Activated CD8-positive, alpha-beta memory T cell treated with anti-CD3 and anti-CD28 coated beads, Interleukin-2, amount 10 ng/mL, durations not matched to agents 7 days and 5 days (primary cell): ENCODE measurements at places on chromosomes 11 and 22. TPM values are rescaled to one million over a fixed set of nuclear protein-coding genes. Genes with fewer than 3 reads are reported as not detected.
A peak's percentile ranks its signal among the peaks of the same experiment; 100 is the strongest.

TTC28 gene
- 1.2 TPM for total RNA-seq

- no peak for DNase-seq
Observed at GRCh38 chr11:25449091-25449490, 882.8 kb upstream of the ANO3 start.

- peak; percentile 75 for DNase-seq
Observed at GRCh38 chr11:1844221-1845094, 5.7 kb downstream of the TNNI2 start.

- DNase-seq: no peak
Observed at GRCh38 chr22:39290724-39291161, 28.7 kb downstream of the RPL3 start.

DNA sequence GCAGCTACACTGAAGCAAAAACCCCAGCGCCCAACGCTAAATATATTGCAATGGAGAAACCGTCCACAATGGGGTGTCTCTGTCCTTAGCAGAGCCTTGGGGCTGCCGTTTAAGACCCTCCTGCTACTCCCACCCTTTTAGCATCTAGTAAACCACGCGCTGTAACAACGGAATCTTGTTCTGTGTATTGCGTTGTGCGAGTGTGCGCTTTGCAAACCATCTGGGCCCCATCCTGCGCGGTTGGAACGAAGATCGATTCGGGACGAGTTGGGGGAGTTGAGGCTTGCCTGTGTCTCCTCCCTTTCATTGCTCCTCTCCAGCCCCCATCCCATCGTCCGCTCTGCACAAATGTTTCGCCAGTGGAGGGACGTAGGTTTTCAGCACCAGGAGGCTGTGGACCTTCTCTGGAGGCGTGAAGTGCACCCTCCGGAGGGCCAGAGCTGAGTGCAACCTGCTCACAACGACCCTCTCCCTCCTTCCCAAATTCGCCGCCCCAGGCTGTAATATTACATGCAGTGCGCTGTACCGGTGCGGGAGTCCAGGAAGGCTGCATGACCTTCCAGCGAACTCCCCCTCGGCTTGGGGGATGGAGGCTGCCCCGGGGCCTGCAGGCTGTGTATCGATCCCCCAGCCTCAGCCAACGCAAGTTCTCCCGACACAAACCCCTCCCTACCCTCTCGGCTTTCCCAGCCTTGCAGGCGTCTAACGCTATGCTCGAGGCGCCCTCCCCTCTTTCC lies 1.6 kb upstream of the KMT2A start:
- DNase-seq: peak; percentile 80

IL17REL gene
- 0.05 TPM for total RNA-seq

GRCh38 chr11:12544986-12545775 lies 129.0 kb upstream of the TEAD1 start:
- no peak for DNase-seq

MOGAT2 gene
- total RNA-seq: not detected

DNA sequence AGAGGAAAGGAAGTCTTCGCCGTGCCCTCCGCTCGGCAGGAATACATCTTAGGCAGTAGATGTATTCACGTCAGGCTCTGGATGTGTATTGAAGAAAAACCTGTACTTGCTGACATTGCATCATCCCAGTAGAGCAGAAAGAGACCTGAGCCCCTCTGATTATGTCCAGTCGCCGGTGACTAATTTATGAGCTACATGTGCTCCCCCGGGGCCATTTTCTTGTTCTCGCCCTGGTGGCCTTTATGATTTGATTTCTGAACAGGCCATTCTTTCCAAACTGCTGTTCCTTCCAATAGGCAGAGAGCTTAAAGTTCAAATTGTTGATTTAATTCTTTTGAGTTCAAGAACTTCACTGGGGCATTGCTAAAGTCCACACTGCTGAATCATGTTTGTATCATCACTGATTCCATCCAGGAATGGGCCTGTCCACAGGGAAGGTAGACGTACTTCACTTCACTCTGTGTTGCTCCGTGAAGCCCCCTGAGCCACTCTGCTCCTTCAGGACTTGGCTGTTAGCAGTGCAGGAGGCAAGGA lies 137.3 kb upstream of the RASSF10 start:
- no peak for DNase-seq

GRCh38 chr11:2118677-2119076 lies 20.5 kb downstream of the IGF2 start:
- no peak for DNase-seq

DNA sequence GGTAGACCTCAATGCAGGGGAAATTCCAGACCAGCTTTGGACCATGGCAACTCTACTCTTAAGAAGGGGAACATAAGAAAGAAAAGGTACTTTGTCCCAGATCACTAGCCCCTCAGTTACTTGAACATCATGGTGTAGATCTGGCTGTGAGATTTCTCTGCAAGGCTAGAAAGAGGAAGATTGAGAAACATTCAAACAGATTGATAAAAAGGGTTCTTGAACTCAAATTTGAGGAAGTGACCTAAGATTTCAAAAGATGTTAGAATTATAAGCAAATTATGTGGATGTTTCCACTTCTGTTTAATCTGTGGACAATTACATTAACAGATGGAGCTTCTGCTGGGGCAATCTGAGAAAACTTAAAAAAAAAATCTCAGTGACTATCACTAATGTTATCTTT lies 21.8 kb upstream of the UPB1 start:
- no peak for DNase-seq

DNAJB13 gene
- total RNA-seq: 0.29 TPM

- no peak for DNase-seq
Observed at GRCh38 chr11:34067383-34068065, 16.0 kb downstream of the CAPRIN1 start.

DNA sequence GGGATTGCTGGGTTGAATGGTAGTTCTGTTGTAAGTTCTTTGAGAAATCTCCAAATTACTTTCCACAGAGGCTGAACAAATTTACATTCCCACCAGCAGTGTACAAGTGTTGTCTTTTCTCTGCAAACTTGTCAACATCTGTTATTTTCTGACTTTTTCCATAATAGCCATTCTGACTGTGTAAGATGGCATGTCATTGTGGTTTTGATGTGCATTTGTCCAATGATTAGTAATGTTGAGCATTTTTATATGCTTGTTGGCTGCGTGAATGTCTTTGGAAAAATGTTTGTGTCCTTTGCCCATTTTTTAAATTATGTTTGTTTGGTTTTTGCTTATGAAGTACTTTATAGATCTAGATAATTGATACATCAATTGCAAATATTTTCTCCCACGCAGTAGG lies 1025.0 kb downstream of the JRKL start:
- no peak for DNase-seq

GRCh38 chr22:19591568-19591967 lies 67.4 kb upstream of the CLDN5 start:
- DNase-seq: no peak

GRCh38 chr11:1317993-1318392 lies 8.6 kb upstream of the TOLLIP start:
- no peak for DNase-seq

ARHGAP20 gene
- 0.18 TPM for total RNA-seq

DNA sequence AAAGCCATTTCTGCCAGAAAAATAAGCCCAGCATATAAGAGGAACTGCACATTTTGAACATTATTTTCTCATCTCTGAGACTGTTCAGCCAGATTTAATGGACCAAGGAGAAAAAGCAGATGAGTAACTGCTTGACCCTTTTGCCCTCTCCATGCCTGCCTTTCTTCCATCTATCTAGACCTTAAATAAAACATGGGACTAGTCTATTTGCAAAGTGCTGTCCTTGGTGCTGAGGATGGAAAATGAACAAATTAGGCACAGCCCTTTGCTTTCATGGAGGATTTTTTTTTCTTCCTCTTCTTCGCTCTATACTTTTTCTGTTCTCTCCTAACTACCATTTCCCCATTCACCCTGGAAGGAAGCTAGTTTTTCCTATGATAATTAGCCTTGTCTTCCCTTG lies 361.3 kb downstream of the GRM5 start:
- DNase-seq: no peak

IGHMBP2 gene
- 27.3 TPM for total RNA-seq

MMP7 gene
- total RNA-seq: not detected

MRGPRE gene
- total RNA-seq: not detected

KCNK4 gene
- not detected for total RNA-seq

DNA sequence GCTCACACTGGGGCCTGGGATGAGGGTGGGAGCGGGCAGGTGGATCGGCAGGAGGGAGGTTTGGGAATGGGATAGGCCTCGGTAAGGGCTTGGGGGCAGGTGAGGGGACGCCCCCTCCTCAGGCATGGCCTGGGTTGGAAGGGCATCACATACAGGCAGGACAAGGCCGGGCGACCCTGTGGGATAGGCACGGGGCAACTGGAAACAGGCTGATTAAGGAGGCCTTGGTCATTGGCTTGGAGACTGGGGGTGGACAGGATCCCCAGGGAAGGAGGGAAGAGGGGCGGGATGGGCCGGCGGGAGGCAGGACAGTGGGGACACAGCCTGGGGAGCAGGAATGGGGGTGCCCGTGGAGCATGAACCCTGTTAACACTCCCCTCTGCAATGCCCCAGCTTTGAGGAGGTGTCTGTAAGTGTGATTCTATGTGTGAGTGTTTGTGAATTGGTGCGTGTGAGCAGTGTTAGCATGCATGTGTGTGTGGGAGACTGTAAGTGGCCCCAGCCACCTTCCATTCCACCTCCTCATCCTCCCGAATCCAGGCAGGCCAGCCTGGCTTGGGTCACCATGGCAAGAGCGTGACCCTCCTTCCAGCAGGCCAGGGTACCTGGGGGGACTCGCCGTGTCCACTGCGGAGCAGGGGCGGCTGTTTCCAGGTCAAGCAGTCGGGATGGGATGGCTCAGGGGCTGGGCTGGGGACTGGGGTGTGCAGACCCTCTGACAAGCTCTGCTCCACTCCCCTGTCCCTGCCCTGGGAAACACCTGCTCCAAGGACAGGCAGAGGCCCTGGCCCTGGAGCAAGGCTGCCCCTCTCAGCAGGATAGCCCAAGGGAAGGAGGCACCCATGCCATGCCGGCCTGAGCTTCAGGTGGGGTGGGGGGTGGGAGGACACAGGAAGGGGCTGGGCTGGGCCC lies 3.4 kb upstream of the PIM3 start:
- DNase-seq: no peak

GRCh38 chr22:36953239-36954080 lies 40.0 kb downstream of the CSF2RB start:
- DNase-seq: no peak

GRCh38 chr11:111115890-111116289 lies 129.6 kb upstream of the POU2AF2 start:
- DNase-seq: no peak

- peak; percentile 14 for DNase-seq
Observed at GRCh38 chr11:63603180-63603518, 11.1 kb downstream of the PLAAT3 start.

RANBP1 gene
- total RNA-seq: 345 TPM

TSSK2 gene
- total RNA-seq: not detected

- DNase-seq: no peak
Observed at GRCh38 chr11:33694346-33695050, 6.1 kb downstream of the C11orf91 start.

DNA sequence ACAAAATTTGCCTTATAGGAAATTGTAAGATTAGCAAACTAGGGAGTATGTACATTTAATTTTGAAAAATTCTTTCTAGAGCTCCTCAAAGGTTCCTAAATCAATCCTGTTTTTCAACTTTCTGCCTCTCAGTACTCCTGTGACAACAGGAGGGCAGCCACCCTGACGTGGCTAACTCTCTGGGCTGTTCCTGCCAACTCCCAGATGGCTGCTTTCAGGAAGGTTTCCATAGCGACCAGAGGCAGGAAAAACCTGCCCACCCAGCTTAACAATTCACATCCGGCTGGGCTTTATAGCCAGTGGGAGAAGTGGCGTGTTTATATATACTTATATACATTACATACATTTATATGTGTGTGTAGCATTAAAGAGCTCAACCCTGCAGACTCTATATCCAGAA lies 26.5 kb downstream of the SGSM3 start:
- no peak for DNase-seq

- no peak for DNase-seq
Observed at GRCh38 chr11:11446967-11447366, 93.9 kb upstream of the CSNK2A3 start.

NRIP3 gene
- total RNA-seq: 0.91 TPM

CADM1 gene
- total RNA-seq: 1.2 TPM

- peak; percentile 45 for DNase-seq
Observed at GRCh38 chr22:35540595-35541253, at the start of gene RASD2. TSS of gene RASD2 (plus strand) at chr22:35540831. CDS start at chr22:35546810, 5,979 bp downstream.

DNA sequence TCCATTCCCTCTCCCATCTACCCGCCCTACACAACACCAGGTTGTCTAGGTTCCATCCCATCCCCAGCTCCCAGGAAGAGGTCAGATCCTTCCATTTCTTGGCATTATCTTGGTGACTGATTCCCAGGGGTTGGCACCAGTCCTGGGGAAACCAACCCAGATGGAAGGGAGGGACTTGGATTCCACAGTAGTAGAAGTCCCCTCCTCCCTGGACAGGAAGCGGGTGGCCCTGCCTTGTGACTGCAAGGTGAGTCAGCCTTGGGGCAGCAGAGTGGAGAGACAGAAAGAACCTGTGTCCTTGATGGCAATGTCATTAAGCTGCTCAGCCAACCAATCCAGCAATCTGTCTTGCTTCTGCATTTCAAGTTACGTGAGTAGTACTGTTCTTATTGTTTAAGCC lies 26.5 kb downstream of the SYT13 start:
- no peak for DNase-seq

GRK3 gene
- total RNA-seq: 34.1 TPM

- DNase-seq: no peak
Observed at GRCh38 chr11:6237761-6238302, 1.1 kb upstream of the CNGA4 start.

ASCL2 gene
- total RNA-seq: 0.12 TPM

AQP11 gene
- total RNA-seq: 0.82 TPM

DNA sequence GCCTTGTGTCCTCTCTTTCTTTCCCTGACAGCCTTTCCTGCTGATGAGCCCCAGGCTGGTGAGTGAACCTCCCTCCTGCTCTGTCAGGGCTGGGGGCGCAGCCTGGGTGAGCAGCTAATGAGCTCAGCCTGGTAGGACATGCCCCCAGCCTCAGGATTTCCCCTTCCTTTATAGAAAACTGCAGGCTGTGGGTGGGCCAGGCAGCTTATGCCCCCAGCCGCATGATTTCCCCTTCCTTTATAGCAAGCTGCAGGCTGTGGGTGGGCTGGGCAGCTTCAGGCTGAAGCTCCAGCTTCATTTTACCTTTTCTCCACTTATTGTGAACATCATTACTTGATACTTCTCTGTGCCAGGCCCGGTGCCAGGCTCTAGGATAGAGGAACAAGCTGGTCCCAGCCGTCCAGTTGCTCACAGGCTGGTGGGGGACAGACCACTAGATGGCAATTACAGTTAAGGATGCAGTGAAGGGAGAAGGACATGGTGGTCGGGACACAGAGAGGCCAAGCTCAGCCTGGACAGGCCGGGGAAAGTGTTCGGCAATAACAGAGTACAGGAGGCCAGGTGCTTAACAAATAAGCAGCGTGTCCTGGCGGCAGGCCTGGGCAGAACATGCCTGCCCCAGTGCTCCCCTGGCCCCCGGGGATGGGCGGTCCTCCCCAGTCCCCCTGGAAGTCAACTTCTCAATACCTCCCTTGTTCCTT lies 5.3 kb downstream of the LGALS12 start:
- no peak for DNase-seq

ALX4 gene
- total RNA-seq: not detected

DNA sequence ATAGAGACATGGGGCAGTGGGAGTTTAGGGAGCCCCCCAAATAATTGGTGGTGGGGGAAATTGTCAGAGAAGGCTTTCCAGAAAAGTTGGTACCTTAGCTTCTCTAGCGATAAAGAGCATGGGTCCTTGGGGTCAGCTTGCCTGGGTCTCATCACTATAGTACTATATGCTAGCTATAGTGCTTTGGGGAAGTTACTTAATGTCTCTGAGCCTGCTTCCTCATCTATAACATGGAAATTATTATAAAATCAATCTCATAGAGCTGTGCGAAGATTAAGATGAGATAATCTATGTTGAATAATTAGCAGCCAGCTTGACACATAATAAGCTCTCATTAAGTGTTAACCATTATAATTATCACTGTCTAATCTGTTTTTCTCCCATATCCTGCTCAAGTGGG lies 41.2 kb downstream of the STIM1 start:
- no peak for DNase-seq
